ENCODE measurements at places on chromosomes 2 and 18. TPM values are rescaled to one million over a fixed set of nuclear protein-coding genes. Genes with fewer than 3 reads are reported as not detected.
A peak's percentile ranks its signal among the peaks of the same experiment; 100 is the strongest.

The CNTNAP5 gene
- total RNA-seq: not detected

The HNMT gene
- total RNA-seq: 1.4 TPM

The DSG2 gene
- total RNA-seq: 9.7 TPM

The FAP gene
- 1.8 TPM for total RNA-seq

The UGT1A5 gene
- not detected for total RNA-seq

The RAD51AP2 gene
- total RNA-seq: not detected

- DNase-seq: no peak
Observed at GRCh38 chr18:76274468-76275289, 220.4 kb downstream of the ZNF516 start.

- DNase-seq: no peak
Observed at GRCh38 chr2:159922563-159922962, 124.6 kb upstream of the CD302 start.

DNA sequence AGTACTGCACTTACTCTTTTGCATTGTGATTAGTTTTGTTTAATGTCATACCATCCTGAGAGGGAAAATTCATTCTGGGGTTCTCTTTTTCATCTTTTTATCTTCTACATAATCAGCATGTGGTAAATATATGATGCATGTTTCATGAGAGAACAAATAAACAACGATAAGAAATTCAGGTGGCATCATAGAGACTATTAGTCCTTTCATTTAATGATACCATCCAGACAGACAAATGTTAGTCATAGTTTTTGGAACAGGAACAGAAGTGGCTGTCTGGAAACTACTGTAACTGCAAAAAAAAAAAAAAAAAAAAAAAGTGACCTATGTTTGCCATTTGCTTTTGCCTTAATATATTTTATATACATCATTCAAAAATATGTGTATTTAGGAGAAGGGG lies 761.0 kb downstream of the EPHA4 start:
- no peak for DNase-seq

DNA sequence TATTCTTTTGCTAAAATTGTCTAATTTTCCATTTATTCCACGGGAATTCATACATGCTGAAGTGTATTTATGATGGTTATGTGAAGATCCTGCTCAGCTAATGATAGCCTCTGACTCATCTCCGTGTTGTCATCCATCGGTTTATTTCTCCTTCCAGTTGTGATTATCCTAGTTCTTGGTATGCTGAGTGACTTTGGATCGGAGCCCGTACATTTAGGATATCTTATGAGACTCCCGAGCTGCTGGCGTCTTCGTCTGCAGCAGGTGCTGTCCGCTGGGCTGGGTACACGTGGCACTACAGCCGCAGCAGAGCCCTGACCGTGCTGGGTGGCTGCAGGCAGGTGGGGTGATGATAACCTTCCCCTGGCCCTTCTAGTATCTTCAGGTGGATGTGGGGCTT lies 40.1 kb upstream of the GALR1 start:
- no peak for DNase-seq

DNA sequence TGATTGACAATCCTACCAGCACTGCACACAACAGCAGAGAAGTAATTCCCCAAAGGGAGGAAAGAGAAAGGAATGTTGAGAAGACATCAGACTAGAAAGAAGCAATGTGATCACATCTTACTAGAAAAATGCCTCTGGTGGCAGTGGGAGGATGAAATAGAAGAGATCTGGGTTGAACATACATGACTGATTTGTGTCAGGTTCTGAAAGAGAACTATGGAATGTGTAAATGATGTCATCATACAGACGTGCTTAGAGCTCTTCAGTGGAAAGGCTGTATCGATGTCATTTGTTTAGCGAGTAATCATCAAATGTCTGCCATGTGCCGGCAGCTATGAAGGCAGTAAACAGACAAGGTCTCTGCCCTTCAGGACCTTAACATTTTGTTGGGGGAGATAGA lies 24.9 kb downstream of the GORASP2 start:
- no peak for DNase-seq

GRCh38 chr2:168470320-168471162 lies 14.5 kb downstream of the CERS6 start:
- DNase-seq: no peak

GRCh38 chr2:237449193-237449881 lies 35.4 kb upstream of the COL6A3 start:
- DNase-seq: peak; percentile 74

- no peak for DNase-seq
Observed at GRCh38 chr2:38829971-38830370, 45.8 kb downstream of the DHX57 start.

GRCh38 chr2:28080911-28081310 lies 190.4 kb downstream of the BABAM2 start:
- DNase-seq: peak; percentile 94
